ENCODE measurements at places on chromosomes 11 and 22.

DNA sequence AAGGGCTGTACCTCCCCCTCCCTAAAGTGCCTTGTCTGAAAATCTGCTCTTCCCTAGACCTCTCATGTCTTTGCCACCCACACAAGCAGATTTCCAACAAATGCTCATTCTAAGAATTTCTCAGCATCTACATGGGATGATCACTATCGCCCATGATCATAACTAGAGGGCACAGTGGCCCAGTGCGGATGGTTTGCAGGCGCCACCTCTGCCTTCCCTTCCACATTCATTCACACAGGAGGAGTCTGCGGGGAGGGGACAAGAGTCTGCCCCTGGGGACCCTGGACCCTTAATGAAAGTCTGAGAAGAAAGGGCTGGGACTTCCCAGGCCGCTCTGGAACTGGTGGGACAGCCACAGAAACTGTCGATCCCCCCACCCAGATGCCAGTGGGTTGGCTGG lies 28.9 kb downstream of the KCTD17 start:
- DNase-seq = no peak

- no peak for DNase-seq
Measured at GRCh38 chr11:111977146-111978027, 40.2 kb downstream of the DIXDC1 start.

DNA sequence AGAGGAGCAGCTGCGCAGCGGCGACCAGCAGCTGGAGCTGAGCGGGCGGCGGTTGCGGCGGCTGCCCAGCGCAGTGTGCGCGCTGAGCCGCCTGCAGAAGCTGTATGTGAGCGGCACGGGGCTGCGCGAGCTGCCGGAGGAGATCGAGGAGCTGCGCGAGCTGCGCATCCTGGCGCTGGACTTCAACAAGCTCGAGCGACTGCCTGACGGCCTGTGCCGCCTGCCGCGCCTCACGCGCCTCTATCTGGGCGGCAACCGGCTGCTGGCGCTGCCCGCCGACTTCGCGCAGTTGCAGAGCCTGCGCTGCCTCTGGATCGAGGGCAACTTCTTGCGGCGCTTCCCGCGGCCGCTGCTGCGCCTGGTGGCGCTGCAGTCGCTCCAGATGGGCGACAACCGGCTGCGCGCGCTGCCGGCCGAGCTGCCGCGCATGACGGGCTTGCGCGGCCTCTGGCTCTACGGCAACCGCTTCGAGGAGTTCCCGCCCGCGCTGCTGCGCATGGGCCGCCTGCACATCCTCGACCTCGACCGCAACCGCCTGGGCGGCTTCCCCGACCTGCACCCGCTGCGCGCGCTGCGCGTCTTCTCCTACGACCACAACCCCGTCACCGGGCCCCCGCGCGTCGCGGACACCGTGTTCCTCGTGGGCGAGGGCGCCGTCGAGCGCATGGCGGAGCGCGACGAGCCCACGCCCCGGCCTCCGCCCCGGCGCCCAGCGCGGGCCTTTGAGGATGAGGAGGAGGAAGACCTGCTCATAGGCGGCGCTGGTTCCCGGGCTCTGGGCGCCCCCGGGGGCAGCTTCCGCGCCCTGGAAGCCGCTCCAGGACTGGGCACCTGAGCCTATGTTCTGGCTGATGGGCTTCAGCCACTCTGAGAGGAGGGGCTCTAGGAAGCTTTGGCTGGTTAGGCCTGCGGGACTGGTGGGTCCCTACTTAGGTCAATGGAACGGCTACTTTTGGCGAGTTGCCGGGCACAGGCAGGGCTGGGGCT lies 787 bp downstream of the LRRC10B start:
- DNase-seq = peak; percentile 59

GRCh38 chr11:105705786-105706530 lies 96.1 kb downstream of the GRIA4 start:
- DNase-seq = no peak

GRCh38 chr22:21652547-21653545 lies 10.7 kb downstream of the SDF2L1 start:
- DNase-seq = no peak

DNA sequence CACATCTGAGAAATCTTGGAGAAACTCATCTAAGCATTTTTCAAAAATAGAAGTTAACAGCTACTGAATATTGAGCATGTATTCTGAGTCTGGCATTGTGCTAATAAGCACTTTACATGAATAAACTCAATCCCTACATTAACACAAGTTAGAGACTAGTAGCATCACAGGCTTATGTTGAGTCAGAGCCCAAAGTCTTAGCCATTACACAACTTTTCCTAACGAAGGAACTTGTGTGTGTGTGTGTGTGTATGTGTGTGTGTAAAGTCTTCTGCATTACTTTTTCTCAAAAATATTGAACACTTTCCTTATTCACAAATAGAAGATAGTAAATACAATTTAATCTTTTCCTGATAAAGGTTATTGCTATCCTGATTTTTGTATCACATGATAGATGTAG lies 8.7 kb upstream of the CLPB start:
- no peak for DNase-seq

GRCh38 chr11:39434466-39434865 lies 2025.0 kb downstream of the LRRC4C start:
- no peak for DNase-seq

- no peak for DNase-seq
Measured at GRCh38 chr11:11992257-11993212, 15.9 kb downstream of the DKK3 start.

DNA sequence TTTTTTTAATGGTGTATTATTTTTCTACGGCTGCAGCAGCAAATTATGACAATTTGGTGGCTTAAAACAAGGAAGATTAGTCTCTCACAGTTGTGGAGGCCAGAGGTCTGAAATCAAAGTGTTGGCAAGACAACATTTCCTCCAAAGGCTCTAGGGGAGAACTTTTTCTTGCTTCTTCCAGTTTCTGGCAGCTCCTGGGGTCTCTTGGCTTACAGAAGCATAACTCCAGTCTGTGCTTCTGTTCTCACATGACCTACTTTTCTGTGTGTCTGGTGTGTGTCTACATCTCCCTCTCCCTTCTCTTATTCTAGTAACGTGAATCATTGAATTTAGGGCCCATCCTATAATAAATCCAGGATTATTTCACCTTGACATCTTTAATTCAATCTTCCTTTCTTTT lies 551.9 kb upstream of the LUZP2 start:
- DNase-seq = no peak

GRCh38 chr22:44172370-44173108 lies 8.2 kb upstream of the PARVG start:
- no peak for DNase-seq

GRCh38 chr22:48884786-48885185 lies 942.9 kb downstream of the BRD1 start:
- no peak for DNase-seq

Measured in stimulated activated CD4-positive, alpha-beta T cell treated with anti-CD3 and anti-CD28 coated beads, Interleukin-1b, Interleukin-23, amount 100 ng/mL, for 4 hours (primary cell).